ENCODE measurements at places on chromosomes 7 and 10.

- peak; percentile 53 for DNase-seq
Observed at GRCh38 chr7:129989466-129989865, 36.7 kb upstream of the UBE2H start.

GRCh38 chr7:20214921-20215669 lies 2.1 kb downstream of the MACC1 start:
- no peak for DNase-seq

DNA sequence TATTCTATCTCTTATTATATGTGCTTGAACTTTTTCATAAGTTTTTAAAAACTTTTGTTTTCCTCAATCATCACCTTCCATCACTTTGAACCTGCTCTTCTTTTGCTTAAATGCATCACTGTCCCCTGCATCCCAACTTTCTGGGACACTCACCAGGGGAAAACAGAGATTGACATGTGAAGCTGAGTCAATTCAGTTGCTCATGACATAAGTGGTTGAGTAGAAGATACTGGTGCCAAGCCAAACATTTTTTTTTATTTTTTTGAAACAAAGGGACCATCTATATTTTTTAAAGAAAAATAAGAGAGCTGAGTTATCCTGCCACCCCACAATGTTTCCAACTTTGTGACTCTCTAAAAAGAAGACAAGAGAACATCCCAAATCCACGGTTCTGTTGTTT lies 61.8 kb upstream of the AHR start:
- no peak for DNase-seq

GRCh38 chr10:69465457-69466157 lies 14.3 kb downstream of the TSPAN15 start:
- DNase-seq = no peak

DNA sequence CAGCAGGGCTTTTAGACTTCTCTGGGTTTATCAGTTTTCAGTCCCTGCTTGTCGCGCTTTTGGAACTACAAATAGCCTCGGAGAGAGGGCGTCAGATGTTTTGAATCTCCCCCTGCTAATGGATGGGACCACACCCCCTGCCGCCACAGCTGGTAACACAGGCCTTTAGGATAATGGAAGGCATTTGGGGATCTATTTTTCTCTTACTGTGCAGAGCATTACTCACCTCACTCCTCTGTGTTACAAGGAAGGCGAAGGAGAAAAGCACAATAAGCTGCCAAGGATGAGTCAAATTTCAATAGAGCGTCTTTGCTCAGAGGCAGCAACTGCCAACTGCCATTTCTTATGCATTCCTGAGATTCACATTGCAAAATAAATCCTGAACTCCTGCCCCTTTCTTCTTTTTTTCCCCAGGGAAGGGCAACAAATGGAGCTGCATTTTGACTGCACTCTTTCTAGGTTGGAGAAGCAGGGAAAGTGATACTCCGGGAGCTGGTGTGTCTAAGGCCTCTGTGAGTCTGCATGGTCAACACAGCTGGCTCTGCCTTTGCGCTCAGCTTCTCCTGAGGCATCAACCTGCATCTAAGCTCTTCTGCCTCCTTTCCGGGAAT lies 31.5 kb upstream of the SMNDC1 start:
- no peak for DNase-seq

- DNase-seq = no peak
Observed at GRCh38 chr10:89829887-89830269, 128.5 kb downstream of the KIF20B start.

DNA sequence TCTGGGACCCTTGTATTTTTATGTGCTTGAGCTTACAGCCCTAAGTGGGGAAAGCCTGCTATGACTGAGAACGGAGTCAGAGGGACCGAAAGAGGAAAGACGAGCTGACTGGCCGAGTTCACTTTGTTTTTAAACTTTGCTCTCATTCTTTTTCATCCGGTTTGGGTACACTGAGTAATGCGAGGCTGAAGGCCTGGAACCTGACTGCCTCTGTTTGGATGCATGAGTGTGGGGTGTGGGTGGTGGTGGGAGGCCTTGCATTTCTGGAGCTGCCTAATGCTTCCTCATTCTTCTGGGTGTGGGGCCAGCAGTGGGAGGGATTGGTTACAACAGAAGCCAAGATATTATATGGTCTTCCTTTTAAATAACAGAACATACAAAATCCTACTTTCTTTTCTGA lies 155.5 kb downstream of the BUB3 start:
- no peak for DNase-seq

DNA sequence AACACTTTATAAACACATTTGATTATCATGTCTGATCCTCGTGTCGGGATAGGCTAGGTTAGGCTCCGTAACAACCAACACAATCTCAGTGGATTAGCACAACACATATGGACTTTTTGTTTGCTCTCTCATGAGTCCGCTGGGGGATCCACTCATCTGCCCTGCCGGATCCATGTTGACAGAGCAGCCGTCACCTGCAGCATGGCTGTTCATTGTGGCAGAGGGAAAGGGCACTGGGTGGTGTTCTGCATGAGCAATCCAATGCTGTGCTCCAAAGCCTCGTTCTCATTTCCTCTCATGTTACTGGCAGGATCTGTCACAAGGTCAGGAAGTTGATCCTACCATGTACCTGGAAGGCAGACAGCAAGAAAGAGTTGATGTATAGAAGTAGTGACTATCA lies 62.5 kb upstream of the RAPGEF5 start:
- DNase-seq = no peak

GRCh38 chr7:22860784-22861482 lies 38.3 kb upstream of the TOMM7 start:
- no peak for DNase-seq

DNA sequence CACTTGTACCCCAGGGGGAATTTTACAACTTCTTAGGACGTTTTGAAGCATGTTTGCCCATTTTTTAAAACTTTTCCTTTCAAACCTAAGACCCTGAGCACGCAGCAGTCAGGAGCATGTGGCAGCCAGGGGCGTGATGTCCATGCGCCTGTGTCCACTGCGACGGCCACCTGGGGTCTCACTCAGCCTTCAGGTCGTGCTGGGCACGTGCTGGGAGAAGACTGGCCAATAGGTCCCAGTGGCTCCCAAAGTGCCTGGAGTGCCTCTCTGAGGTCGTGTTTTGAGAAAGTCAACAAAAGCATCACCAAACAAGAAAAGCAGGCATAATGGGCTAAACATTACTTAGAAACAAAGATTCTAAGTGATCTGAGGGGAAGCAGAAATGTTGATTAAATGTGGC lies 14.8 kb downstream of the LRRC27 start:
- no peak for DNase-seq

DNA sequence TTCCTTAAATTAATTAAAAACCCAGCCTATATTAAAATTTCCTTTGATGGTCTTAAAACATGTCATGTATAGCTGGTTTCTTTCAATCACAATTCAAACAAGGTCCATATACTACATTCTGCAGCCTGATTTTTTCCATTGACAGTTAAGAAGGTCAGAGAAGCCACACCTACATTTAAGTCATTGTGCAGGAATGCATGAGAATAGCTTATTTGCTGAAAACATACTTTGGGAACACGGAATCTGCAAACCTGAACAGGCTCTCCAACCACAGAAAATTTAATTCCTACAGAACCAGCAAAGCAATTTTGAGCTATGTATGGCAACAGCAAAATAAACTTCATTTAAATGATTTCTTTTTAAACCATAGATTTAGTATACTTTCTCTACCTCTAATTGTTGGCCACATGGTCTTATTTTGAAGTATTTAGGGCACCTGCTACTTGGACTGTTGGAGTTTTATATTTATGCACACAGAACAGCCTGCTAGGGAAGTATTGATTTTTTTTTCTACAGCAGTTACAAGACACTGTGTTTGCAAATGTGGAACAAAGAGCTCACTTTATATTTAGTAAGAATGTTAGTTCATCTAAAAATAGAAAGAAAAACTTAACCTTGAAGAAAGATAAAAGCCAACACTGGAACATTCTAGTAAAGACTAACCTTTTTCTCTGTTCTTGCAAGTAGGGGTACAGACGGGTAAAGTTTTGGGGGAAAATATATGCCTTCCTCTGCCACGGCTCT lies 240.9 kb upstream of the IMMP2L start:
- no peak for DNase-seq

GRCh38 chr7:6461946-6462550 lies 14.3 kb upstream of the DAGLB start:
- DNase-seq = no peak

GRCh38 chr10:86261470-86261869 lies 105.1 kb downstream of the GRID1 start:
- DNase-seq = no peak

DNA sequence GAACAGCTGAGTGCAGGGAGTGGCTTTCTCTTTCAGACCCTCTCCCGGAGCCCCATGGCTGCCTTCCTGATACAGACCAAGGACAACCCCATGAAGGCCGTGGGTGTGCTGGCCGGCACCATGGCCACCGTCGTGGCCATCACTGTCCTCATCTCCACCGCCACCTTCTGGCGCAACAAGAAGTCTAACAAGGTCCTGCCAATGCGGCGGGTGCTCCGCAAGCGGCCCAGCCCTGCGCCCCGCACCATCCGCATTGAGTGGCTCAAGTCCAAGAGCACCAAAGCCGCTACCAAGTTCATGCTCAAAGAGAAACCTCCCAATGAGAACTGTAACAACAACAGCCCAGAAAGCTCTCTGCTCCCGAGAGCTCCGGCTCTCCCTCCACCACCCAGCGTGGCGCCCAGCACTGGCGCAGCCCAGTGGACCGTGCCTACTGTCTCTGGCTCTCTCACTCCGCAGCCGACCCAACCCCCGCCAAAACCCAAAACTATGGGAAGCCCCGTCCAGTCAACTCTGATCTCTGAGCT lies 11.2 kb downstream of the LRIT2 start:
- DNase-seq = no peak

DNA sequence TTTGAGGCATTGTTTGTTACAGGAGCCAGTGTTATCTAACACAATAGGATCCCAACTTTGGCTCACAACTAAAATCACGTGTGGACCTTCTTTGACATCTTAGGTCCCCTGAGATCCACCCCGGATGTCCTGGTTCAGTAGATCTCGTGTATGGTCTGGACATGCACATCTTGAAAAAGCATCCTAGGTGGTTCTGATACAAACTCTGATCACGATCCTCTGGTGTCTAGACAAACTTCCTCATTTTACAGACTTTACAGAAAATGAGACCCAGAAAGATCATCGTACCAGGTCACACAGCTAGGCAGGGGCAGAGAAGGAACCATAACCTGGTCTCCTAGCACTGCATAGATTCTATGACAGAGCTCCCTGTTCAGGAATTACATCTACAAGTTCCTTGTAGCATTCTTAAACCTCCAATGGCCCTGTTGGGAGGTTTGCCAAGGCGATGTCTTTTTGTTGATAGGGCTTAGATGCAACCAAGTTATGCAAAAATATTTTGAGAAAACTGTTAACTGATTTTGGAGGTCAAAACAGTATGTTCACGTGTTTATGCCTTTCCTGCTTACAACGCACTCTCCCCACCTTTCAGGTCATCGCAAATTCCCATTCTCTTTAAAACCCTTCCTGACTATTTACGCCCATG lies 30.8 kb upstream of the CHST15 start:
- DNase-seq = no peak

DNA sequence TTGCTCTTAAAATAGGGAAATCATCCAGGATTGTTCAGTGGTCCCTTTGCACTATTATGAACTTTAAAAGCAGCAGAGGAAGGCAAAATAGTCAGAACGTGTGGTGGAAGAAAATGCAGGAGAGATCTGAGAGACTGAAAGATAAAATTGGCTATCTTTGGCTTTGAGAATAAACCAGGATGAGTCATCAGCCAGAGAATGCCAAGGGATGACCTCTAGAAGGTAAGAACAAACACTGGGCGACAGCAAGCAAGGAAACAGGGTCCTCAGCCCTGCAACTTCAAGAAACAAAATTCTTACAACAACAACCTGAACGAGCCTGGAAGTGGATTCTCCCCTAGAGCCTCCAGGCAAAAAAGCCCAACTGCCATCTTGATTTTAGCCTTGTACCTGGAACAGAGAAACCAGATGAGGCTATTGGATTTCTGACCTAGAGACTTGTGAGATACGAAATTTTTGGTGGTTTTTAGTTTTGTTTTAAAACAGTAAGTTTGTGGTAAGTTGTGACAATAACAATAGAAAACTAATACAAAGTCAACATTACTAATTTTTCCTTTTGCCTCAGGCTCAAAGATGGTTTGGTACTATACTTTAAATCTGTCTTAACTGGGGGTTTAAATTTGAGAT lies 130.2 kb upstream of the CNTNAP2 start:
- DNase-seq = no peak

GRCh38 chr7:93147363-93147762 lies 822 bp downstream of the SAMD9L start:
- peak; percentile 5 for DNase-seq
